IPS DF 19.7 (cell line): ENCODE measurements at places on chromosomes 1 and 21.

GRCh38 chr1:160291248-160292220, 6.6 kb upstream of the PEX19 start:
- DNase-seq, result no peak

- no peak for DNase-seq
Measured at GRCh38 chr1:182716740-182717720, 32.6 kb upstream of the RGS8 start.

- DNase-seq, result no peak
Measured at GRCh38 chr1:162633081-162633762, 958 bp downstream of the DDR2 start.

DNA sequence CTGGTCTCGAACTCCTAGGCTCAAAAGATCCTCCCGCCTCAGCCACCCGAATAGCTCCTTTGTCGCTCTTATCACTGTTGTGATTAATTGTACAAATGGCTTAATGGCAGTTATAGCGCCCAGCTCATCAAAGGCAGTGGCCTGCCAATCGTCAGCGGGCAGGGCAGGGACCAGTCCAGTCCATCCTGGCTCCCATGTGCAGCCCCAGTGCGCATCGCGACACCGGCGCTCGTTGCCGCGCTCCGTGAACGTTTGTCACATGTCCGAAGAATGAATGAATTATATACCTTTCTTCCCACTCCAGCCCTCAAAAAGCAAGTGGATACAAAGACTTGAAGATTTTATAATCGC, 18.4 kb downstream of the MTX1 start:
- DNase-seq, result no peak

DNA sequence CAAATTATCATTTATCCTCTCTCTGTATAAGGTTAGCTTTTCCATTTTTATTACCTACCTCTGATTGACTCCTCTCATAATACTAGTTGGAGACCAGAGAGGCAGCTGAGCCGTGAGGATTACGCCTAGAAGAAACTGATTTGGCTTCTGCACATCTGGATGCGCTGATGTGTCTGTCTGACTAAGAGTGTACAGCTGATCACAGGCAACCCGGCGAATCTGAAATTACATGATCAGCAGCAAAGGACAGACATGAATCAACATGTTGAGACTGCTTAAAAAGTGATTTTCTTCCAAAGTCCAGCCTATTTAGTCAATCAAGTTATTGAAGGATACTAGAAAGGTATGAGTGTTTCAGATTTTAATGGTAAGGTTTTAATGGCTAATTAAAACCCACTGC, 81.2 kb downstream of the PCSK9 start:
- no peak for DNase-seq

DNA sequence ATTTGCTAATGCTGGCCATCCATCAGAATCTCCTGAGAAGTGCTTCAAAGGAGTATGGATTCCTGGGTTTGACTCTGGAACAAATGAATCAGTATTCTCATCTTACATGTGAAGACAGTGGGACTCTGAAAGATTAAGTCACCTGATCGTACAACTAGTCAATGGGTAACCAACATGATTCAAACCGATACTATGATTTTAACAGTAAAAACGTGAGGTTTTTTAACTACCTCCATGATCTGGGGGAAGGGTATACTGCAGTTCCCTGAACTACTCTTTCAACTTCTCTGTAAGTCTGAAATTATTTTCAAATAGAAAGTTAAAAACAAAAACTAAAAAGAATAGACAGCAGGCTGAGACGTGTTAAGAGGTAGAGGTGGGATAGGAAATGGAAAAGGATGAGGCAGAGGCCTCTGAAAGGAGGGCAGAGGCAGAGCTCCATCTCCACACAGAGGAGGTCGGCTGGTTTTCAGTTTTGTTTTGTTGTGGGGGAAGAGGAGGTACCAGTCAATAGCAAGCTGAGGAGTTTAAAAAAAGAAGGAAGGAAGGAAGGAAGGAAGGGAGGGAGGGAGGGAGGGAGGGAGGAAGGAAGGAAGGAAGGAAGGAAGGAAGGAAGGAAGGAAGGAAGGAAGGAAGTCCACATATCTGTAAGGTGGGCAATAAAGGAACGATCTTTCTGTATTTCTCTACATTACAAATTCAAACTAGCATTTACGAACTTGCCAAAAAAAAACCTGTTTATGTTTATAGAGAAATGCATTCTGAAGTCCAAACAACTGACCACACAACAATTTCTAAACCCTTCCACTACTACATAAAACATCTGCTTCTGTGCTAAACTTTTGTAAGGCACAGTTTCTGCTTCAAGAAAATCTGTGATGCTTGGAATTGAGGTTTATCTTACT, 213.1 kb downstream of the RERE start:
- no peak for DNase-seq

DNA sequence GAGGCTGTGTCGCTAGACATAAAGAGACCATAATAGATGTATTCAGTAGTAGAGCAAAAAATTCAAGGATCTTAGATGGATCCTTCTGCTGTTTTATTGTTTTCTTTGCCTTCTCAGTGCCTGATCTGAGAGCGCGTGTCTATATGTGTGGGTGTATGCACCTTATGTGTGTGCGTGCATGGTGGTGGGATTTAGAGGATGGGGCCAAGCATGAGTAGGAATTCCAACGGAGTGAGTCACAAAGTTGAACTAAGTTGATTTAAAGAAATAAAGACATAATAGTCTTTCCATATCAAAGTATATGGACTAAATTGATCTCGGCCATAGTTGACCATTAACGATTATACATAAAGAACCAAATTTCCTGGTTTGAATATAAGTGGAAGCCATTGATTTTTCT, 178.7 kb downstream of the CYYR1 start:
- DNase-seq, result no peak

GRCh38 chr1:116947092-116947860, 37.6 kb downstream of the PTGFRN start:
- DNase-seq, result no peak

- DNase-seq, result no peak
Measured at GRCh38 chr21:31371715-31372470, 27.8 kb upstream of the TIAM1 start.

GRCh38 chr1:41783189-41783639, 135.5 kb downstream of the HIVEP3 start:
- DNase-seq, result no peak

GRCh38 chr1:47575855-47576757, 138.3 kb downstream of the FOXD2 start:
- DNase-seq, result no peak

DNA sequence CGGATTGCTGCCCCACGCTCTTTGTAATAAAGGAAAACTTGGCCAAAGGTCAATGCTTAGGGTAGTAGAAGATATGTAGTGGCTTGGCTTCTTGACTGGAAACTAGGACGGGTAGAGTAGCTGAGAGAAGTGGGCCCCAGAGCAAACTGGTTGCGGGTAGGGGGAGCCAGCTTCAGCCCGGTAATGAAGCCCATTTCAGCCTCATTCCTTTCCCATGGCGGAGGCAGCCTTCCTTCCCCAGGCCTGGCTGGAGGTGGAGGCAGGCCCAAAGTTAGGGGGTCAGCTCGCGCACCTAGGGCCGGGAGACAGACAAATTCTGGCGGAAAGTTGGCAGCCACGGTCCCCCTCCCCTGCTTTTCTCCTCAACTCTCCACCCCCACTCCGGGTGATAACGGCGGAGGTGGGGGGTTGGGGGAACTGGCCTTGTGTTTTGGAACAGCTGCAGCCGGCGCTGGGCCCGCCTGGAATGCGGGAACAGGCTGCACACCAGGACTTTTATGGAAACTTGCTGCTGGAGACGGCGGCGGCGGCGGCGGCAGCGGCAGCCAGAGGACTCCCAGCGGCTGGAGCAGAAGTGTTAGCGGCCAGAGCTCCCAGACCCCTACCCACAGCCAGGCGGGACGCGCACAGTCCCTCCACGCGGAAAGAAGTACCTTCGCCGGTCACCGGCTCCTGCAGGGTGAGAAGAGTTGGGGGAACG, at the start of gene NEXN:
TSS of gene NEXN (plus strand) at position 544 of the 700 bp plus-strand sequence. CDS start 27,483 bp downstream, outside the sequence.
- no peak for DNase-seq

DNA sequence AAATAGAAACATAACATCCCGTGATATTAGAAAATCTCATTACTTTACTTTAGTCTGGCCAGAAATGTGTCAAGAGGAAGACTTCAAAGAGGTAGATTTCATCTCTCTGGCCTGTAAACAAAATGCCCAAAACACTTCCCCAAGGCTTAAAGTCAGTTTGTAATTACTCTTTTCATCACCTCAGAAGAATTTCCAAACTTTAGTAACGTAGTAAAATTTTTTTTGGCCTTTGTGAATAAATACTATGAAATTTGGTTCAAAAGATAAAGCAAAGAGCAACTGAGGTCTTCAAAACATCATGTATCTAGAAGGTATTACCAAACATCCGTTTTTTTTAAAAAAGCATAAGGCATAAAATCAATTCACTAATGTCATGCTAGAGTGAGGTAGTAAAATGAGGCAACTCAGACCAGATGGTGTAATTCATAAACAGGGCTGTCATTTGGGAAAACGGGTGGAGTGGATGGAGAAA, 51.4 kb downstream of the LEPR start:
- DNase-seq, result no peak

GRCh38 chr21:26918323-26919079, 48.4 kb downstream of the ADAMTS5 start:
- no peak for DNase-seq

GRCh38 chr21:39788383-39788782, 43.4 kb downstream of the IGSF5 start:
- peak; percentile 64 for DNase-seq

DNA sequence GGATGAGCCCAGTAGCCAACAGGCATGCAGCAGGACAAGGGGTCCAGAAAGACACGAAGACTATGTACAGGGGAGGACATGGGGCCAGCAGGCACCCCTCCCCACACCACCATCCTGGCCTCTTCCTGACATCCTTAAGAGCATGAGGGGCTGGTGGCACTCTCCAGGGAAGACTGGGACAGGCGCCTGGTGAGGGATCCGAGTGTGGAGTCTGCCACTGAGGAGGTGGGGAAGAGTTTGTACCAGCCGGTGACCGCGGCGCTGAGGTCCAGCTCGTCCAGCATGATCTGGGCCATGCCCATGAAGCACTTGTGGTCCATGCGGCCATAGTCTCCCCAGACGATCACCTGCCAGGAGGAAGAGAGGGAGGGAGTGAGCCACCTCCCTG, 39.1 kb downstream of the RIMS3 start:
- no peak for DNase-seq

GRCh38 chr1:48978413-48978812, 201.7 kb upstream of the BEND5 start:
- no peak for DNase-seq

GRCh38 chr1:41646186-41646585, 161.7 kb upstream of the EDN2 start:
- DNase-seq, result no peak

DNA sequence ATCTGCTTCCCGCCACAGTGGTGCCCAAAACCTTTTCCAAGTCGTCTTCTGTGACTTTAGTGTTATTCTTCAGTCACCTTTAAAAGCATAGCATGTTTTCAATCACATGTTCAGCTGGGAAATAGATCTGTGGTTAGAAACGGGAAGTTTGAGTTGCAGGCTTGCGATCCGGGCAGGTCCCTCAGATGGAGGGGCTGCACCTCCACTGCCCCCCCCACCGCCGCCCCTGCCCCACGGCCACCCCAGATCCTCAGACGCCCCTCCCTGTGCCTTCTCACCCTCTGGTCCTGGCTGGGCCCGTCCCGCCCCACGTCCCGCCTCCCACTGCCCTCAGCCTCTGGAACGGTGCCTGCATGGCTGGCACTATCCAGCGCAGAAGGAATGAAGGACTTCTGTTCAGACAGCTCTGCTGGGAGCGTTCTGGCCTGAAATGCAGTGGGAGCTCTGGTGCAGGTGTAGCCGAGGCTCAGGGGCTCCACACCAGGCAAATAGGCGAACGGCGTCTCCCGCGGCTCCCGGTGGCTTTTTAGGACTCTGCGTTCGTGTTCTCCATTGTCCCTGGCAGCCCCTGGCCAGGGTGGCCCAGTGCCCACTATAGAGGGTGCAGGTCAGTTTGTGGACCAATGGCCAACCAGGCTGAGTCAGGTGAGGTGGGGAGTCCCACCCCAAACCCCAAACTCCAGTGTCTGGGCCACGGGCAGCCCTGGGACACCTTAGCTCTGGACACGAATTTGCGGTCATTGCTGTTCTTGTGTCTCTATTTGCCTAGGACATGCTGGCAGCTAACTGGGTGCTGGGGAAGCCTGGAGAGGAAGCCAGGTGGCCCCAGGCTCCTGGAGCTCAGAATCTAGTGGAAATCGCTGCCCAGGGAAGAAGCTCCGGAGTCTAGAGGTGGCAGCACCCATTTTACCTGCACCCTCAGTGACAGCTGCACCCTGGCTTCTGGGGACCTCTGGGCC, 67.1 kb downstream of the FAAP20 start:
- DNase-seq, result no peak

GRCh38 chr1:23568608-23569383, 9.5 kb upstream of the ID3 start:
- no peak for DNase-seq

GRCh38 chr1:156804026-156804425, 12.6 kb downstream of the SH2D2A start:
- DNase-seq, result no peak

DNA sequence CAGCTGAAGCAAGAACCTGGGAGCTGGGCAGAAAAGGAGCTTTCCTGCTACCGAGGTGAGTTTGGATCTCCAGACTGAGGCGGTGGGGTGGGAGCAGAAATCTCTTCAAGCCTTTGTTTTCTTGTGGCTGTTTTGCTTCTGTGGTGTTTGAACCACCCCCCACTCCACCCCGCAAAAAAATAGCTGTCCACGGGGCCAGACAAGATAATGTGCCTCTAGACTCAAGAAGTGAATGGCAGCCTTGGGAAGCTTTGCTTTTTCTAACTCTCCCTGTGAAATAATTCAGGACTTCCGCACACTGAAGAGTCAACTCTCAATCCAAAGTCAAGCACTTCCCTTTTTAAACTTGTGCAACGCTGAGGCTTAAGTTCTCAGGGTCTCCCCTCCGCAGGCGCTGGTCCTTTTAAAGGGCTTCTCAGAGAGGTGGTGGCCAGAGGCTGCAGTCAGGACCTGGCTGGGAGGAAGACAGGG, 159.6 kb upstream of the COA6 start:
- no peak for DNase-seq

- no peak for DNase-seq
Measured at GRCh38 chr1:107533436-107533835, 392.6 kb downstream of the NTNG1 start.
